ENCODE measurements at places on chromosomes 16 and 17.

- no peak for DNase-seq
Observed at GRCh38 chr16:2813771-2814221, 3.2 kb upstream of the PRSS21 start.

DNA sequence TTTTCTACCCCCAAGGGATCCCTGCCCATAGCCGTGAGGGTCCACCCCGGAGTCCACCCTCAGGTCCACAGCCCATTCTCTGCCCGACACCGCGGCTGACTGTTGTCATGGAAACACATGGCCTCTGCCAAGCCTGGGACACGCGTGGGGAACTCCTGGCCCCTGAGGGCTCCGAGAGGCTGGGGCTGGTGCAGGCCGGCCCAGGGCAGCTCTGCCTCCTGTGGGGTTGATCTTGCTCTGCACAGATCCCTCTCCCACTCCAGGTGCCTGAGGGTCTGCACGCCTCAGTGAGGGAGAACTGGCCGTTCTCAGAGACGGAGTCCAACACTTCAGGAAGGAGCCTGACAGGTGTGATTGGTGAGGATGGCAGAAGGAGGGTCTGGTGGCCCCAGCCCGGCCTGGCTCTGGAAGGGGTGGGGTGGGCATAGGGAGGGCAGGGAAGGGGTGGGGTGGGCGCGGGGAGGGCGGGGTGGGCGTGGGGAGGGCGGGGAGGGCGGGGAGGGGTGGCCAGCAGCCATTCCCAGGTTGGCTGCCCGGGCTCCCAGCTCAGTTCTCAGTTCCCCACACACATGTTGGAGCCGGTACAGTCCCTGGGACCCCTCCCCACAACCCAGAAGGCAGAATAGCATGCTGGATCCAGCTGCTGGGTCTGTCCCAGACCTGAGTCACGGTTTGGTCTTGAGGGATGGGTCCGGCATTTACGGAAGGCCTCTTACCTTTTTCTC is 6.4 kb downstream of the MRPL28 start:
- no peak for DNase-seq

DNA sequence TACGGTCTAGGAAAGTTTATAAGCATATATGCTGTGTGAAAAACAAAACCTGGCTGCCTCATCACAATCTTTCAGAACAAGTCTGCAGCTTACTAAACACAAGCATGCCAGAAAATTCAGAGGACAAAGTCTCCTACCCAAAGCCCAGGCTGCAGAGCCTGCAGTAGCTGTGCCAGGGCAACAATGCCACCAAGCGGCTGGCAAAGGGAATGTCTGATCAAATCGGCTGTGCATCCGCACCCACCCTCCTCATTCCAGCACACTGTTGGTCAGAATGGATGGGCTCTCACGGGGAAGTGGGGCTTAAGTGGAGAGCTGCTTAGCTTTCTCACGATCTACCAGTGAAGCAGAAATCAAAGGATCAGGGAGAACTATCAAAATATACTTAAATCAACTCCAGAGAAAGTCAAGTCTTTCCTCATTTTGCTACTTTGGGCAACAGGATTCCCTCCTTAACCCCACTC is 73.5 kb downstream of the CYTH1 start:
- DNase-seq, result peak; percentile 85

DNA sequence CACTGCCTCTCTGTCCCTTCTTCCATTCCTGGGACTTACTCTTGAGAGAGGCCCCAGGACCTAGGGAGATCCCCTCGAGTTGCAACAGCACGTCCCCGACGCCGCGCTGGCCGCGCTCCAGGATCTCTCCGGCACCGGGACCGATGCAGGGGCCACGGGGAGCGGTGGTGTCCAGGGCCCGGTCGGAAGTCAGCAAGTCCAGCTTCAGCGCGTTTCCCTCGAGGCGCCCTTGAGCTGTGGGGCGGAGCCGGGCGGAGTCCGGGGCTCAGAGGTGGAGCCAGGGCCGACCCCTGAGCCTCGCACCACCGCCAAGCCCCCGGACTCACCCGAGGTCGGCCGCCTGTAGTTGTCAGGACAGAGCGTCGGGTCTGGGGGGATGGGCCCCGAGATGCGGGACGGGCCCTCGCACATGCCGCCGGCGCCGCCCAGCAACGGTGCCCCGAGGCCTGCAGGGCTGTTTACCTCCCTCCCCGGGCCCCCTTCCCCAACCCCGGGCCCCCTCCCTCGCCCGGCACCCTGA is 458 bp downstream of the ENKD1 start:
- peak; percentile 79 for DNase-seq

- DNase-seq, result no peak
Observed at GRCh38 chr17:44083250-44083849, 12.8 kb downstream of the G6PC3 start.

DNA sequence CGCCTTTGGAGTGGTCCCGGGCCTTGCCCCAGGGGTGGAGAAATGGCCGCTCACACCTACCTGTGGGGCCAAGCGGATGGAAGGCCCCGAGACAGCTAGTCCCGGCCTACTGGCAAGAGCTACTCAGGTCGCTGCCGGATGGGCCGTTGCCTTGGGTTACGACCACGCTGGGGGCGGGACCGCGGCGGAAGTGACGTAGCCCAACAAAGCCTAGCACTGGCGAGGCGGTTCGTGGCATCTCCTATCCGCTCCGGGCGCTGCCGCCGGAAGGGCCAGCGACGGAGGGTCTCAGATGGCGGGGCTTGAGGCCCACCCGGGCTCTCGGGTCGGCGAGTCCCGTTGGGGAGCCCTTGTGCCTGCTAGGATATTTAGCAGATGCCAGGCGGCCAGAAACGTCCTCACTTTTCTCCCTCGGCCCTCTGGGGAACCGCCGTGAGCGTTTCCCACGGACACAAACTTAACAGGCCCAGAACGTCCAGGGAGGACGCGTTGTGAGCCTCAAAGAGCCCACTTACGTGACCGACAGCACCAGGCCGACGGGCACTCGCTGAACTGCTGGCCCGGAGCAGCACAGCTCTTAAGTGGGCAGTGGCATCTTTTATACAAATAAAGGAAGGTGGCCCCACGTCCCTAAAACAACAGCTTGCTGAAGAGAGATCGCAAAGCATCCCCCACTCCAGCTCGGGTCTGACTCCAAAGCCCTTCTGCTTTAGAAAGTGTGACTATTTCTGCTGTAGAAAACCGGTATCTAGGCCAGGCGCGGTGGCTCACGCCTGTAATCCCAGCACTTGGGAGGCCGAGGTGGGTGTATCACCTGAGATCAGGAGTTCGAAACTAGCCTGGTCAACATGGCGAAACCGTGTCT is at the start of gene C16orf46:
Gene C16orf46 (minus strand): TSS at position 163 of the 865 bp plus-strand sequence. CDS start 13,283 bp downstream, outside the sequence.
- DNase-seq, result peak; percentile 98

DNA sequence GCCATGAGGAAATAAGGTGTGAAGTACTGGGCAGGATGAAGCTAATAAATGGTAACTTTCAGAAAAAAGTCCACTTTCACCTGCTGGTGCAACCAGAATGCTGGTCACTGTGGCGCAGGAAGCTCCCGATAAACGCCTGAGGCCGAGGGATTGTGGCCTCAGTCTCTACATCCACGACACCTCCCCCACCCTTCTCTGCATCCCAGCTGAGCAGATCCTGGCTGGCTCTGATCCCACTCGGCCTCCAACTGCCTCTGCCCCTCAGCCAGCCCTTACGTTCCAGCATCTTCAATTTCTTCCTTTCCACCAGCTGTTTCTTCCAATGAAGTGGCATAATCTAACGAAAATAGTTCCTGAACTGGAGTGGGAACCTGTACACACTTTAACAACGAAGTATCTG is 49.5 kb downstream of the COX4I1 start:
- DNase-seq, result no peak

DNA sequence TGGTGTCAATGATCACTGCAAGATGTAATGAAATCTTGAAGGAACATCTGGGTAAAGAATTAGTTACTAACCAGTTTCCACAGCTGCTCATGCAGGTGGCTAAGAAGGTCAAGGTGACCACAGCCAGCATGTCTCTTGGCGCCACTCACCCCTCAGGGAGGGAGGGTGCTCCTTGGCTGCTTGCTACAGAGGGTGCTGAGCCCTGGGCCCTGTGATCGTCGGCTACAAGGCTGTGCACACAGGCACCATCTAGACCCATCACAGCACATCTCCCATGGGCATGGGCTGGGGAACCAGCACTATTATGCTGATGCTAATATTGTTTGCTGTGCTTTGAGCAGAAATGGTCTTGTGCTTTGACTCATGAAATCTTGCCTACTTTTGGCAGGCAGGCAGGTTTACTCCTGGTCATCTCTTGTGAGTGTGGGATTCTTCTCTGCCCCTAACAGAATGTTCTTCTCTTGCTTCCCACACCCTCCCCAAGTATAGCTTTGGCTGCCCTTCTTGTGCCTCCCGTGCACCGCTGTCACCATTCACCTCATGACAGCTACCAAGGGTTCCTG is 36.4 kb downstream of the TXNDC11 start:
- no peak for DNase-seq

DNA sequence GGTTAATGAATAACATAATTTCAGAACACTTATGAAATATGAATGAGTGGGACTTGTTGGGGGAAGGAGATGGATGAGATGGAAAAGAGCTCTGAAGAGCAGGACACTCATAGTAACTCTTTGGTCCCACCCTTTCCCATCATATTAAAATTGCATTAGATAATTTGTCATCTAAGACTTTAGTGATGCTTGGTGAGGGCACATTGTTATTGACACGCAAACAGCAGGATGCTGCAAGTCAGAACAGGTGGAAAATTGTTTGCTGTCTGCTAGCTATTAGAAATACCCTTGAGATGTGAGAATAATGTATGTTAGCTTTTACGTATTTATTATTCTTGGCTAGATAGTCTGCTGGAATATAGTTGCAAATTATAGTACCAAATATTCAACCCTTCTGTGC is 75.7 kb downstream of the TANC2 start:
- no peak for DNase-seq

DNA sequence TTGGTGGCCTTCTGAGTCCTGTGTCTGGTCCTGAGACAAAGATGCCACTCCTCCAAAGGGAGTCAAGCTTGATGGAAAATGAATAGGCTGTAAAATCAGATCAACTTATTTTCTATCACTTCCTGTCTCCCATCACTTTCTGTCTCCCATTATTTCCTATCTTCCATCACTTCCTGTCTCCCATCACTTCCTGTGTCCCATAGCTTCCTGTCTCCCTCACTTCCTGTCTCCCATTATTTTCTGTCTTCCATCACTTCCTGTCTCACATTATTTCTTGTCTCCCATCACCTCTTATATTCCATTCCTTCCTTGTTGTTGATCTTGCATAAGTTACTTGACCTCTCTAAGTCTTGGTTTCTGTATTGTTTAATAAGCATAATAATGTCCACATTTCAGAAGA is 418.5 kb upstream of the EEF2KMT start:
- DNase-seq, result no peak

DNA sequence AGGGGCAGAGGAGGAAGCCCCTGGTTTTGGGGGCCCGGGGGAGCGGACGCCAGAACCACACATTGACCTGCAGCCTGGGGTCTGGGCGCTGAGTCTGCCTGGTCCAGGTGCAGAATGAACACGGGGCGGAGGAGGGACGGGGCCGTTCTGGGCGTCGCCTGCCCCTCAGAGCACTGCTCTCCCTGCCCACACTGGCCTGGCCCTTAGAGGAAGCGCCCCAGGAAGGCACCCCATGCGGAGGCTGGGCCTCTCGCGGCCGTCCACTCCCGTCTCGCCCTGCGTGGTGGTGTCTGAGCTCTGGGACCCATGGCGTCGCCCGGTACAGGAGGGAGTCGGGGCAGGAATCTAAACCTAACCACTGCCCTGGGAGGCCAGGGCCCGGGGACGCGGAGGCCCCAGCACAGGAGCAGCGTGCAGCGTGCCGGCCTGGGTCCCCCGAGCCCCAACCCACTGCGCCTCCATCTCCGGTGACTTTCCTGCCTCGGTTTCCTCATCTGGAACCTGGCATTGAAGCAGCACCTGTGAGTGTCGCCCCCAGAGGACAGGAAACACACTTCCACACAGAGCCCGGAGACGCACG is 4.3 kb downstream of the TPSD1 start:
- DNase-seq, result no peak

GRCh38 chr17:67435786-67436185 is 58.7 kb downstream of the PITPNC1 start:
- no peak for DNase-seq

GRCh38 chr17:72351884-72352346 is 231.1 kb downstream of the SOX9 start:
- DNase-seq, result peak; percentile 16

- DNase-seq, result no peak
Observed at GRCh38 chr17:82226809-82227628, 1.8 kb upstream of the SLC16A3 start.

Measured in neural progenitor cell (in vitro differentiated cells).